ENCODE measurements at places on chromosomes 16 and 17.

DNA sequence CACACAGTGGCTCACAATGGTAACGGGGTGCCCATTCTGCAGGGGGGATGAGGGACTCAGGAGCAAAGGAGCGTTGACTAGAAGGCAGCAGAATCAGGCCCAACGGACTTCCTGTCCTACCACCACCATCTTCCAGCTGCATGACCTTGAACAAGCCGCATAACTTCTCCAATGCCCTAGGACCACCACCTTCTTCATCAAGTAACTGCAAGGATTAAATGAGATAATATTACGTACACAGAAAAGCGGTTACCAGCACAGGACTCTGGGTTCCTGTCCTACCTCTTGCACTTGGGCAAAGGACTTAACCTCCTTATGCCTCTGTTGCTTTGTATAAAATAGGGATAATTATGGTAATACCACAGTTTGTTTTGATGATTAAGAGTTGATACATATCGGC, 4.7 kb downstream of the ASPHD1 start:
- no peak for DNase-seq

- peak; percentile 83 for DNase-seq
Measured at GRCh38 chr16:54936979-54937670, 6.5 kb downstream of the IRX5 start.

DNA sequence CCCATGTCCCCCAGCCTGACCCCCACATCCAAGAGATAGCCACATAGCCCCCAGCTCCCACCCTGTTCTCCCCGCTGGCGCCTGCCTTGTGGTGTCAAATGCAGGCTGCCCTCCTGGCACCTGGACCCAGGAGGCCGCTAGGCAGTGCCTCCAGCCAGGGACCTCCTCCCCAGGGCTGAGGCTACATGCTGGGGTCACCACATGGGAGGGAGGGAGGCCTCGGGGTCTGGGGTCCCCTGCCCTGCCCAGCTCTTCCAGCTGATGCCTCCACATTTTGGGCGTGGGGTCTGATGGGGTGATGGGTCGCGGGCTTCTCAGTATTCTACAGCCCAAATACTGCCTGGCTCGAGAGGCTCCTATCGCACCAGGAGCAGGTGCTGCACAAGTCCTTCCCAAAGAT, 9.5 kb downstream of the TBC1D26 start:
- DNase-seq = no peak

DNA sequence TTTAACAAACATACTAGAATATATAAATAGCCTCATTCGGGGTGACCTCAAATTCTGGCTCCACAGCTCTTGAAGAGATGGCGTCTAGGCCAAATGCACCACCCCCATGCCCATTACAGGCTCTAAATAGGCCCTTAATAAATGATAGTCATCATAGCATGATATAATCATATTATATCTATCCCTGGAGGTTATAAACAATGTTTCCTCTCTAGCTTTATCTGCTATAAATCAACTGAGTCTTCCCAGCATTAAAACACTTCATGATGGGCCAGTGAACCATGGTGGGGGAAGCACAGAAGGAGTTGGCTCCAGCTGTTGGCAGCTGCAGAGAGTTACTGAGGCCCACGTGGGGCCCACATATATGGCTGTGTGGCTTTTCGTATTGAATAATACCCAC, 214.9 kb upstream of the MPHOSPH6 start:
- DNase-seq = no peak

- DNase-seq = no peak
Measured at GRCh38 chr17:48439875-48440505, 10.0 kb upstream of the SKAP1 start.

DNA sequence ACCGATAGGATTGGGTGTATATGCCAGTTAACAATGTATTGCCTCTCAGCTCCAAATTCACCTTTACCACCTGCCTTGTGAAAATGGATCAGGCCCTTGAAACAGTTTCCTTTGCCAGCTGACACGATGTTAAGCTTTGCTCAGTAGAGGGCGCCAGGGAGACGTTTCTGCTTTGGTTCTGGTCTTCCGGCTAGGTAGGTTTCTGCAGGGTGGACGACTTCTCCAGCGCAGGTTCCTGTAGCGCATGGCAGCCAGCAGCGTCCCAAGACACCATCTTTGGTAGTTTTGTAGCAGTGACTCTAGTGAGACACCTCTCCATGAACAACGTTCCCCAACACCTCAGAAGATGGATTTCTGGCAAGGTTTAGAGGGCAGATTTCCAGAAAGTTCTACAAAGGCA, 24.0 kb downstream of the SYCE1L start:
- no peak for DNase-seq

DNA sequence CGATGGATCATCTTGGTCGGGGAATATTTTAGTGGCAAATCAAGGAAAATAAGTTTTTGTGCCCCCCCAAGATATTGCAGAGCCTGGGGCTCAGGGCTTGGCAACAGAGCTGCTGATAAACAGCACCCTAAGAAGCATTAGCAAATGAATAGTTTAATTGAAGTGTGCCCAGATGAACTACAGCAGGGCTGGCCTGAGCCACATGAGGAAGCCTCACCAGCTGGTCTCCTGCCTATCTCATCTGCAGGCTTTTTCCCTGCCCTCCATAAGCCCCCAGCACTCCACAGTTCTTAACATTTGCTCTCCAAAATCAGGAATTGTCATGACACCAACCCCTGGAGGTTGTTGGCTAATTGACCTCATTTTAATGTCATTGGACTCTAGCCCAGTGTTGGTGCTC, 480.2 kb downstream of the HS3ST3B1 start:
- DNase-seq = no peak

- no peak for DNase-seq
Measured at GRCh38 chr17:67068999-67069398, 24.6 kb downstream of the CACNG1 start.

DNA sequence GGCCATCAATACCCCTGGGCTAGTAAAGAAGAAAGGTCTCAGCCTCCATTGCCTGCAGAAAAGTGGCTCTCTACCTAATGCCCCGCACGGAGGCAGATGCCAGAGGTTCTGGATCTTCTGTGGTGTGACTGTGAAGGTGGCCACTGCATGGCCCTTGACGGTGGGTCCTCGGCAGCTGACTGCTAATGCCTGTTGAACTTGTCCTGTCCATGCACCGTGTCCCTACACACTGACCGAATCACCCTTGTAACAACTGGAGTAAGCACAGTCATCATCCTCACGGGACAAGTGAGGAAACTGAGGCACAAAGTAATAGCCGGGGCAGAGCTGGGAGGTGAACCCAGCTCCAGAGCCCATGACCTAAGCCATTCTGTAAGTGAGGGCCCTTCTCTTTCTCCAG, 48.8 kb downstream of the MYH11 start:
- no peak for DNase-seq

GRCh38 chr17:71315568-71315967, 805.3 kb upstream of the SOX9 start:
- no peak for DNase-seq

DNA sequence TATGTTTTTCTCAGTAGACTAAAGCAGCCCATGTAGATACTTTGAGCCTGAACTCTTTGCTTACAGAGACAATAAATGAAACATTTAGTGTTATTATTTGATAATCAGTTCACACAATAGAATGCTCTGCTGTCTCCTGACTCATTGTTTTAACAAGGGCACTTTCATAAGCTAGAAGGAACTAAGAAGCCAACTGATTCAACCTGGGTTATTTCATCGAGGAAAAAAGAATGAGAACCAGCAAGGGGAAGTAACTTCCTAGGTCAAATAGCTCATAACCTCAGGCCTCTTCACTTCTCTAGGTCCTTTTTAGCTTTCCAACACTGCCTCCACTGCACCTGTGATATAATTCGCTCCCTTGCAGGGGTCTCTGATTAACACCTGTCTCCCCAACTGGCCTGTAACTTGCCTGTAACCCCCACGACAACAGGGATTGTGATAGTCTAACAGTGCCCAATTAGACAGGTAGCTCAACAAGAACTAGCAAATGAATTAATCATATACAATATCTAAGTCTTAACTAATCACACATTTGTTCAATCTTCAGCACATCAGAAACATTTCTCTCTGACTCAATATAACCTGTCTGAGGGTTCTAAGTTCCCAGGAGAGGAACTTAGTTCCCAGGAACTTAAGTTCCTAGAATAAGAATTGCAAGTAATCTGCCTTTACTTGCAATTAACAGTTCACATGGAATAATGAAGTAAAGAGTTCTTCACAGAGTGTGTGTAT, 34.8 kb downstream of the RFFL start:
- no peak for DNase-seq

GRCh38 chr17:77499699-77500435, 359.1 kb downstream of the SEC14L1 start:
- no peak for DNase-seq

GRCh38 chr16:78784771-78785170, 685.3 kb downstream of the WWOX start:
- DNase-seq = no peak

- DNase-seq = no peak
Measured at GRCh38 chr17:68470961-68471360, 13.7 kb upstream of the WIPI1 start.

- no peak for DNase-seq
Measured at GRCh38 chr17:81987161-81987770, 9.8 kb downstream of the ASPSCR1 start.

GRCh38 chr17:69335058-69335457, 8.1 kb upstream of the ABCA5 start:
- DNase-seq = peak; percentile 11

GRCh38 chr17:21140911-21141310, 14.1 kb downstream of the DHRS7B start:
- no peak for DNase-seq

Measured in fibroblast of skin of abdomen (primary cell).